A375 (cell line): ENCODE measurements at places on chromosomes 11 and 22. TPM values are rescaled to one million over a fixed set of nuclear protein-coding genes. Genes with fewer than 3 reads are reported as not detected.

SLN gene
- total RNA-seq, result not detected in 2 replicates

RASD2 gene
- 0.16 TPM in 1 of 2 replicates, not detected in the other for total RNA-seq

E2F8 gene
- total RNA-seq, result 3.0 and 5.0 TPM in 2 replicates

SOX6 gene
- total RNA-seq, result 5.4 and 13.0 TPM in 2 replicates

SEC14L6 gene
- not detected in 2 replicates for total RNA-seq

CXCR5 gene
- total RNA-seq, result not detected in 2 replicates

ELFN2 gene
- 0.13 and 0.30 TPM in 2 replicates for total RNA-seq

ZNF143 gene
- 15.7 and 15.8 TPM in 2 replicates for total RNA-seq
